Activated CD4-positive, alpha-beta T cell treated with anti-CD3 and anti-CD28 coated beads, Interleukin-2, amount 10 ng/mL, durations not matched to agents 7 days and 5 days (primary cell): ENCODE measurements at places on chromosomes 7 and 10. TPM values are rescaled to one million over a fixed set of nuclear protein-coding genes. Genes with fewer than 3 reads are reported as not detected.

The TAS2R5 gene
- 1.2 TPM for total RNA-seq

The C10orf143 gene
- 5.8 TPM for total RNA-seq

The NEUROD6 gene
- total RNA-seq: not detected

The AEBP1 gene
- total RNA-seq: 4.8 TPM

The CUX1 gene
- total RNA-seq: 27.8 TPM

The TLX1 gene
- total RNA-seq: not detected
